Suprapubic skin (tissue), 4 donors: ENCODE measurements at places on chromosomes 7 and 10. TPM values are rescaled to one million over a fixed set of nuclear protein-coding genes. Genes with fewer than 3 reads are reported as not detected.

Gene LIPJ
- 0.30 TPM for total RNA-seq

Gene TMEM229A
- not detected for total RNA-seq

Gene TAS2R41
- not detected for total RNA-seq

Gene INA
- total RNA-seq = not detected

Gene AKR1D1
- 0.39 TPM for total RNA-seq

Gene STRIP2
- 1.6 TPM for total RNA-seq

GRCh38 chr10:21406595-21407193 is 118.8 kb downstream of the SKIDA1 start:
- no peaks in the 10 kb centered on the region for H3K27me3 ChIP-seq
- H3K27ac ChIP-seq = no peak overlapping the region
- no peaks in the 10 kb centered on the region for H3K36me3 ChIP-seq
- H3K4me3 ChIP-seq = no peak overlapping the region
- peaks cover 20% of the 10 kb centered on the region for H3K4me1 ChIP-seq

DNA sequence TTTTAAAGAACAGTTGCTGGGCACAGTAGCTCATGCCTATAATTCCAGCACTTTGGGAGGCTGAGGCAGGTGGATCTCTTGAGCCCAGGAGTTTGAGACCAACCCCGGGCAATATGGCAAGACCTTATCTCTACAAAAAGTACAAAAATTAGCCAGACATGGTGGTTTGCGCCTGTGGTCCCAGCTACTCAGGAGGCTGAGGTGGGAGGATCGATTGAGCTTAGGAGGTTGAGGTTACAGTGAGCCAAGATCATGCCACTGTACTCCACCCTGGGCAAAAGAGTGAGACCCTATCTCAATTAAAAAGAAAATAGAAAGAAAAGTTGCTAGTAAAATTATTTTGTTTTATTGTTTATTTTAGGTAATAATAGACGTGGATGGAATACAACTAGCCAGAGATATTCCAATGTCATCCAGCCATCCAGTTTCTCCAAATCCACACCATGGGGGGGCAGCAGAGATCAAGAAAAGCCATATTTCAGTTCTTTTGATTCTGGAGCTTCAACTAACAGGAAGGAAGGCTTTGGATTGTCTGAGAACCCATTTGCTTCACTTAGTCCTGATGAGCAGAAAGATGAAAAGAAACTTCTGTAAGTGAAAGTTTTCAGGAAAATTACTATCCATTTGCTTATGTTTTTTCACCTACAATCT is 3.0 kb downstream of the NUP42 start:
- no peak overlapping the region for H3K4me3 ChIP-seq
- peaks cover 33% of the 10 kb centered on the region for H3K4me1 ChIP-seq
- no peak overlapping the region for H3K27ac ChIP-seq
- no peak for DNase-seq

GRCh38 chr10:65723525-65723924 is 1202.3 kb upstream of the LRRTM3 start:
- H3K27ac ChIP-seq = no peak overlapping the region
- H3K4me1 ChIP-seq = no peaks in the 10 kb centered on the region

- H3K4me3 ChIP-seq = no peak overlapping the region
- H3K27ac ChIP-seq = no peak overlapping the region
- DNase-seq = no peak
- H3K4me1 ChIP-seq = no peaks in the 10 kb centered on the region
Observed at GRCh38 chr7:8232999-8233847, 28.7 kb downstream of the ICA1 start.
